Smooth muscle cell of bladder (primary cell): ENCODE measurements at places on chromosomes 5 and 9. TPM values are rescaled to one million over a fixed set of nuclear protein-coding genes. Genes with fewer than 3 reads are reported as not detected.

The SELENOP gene
- 98.6 and 131 TPM in 2 replicates for total RNA-seq

The SUSD3 gene
- total RNA-seq = 1.1 and 1.6 TPM in 2 replicates

The IL9 gene
- not detected in 2 replicates for total RNA-seq

The ISL1 gene
- 0.14 TPM in 1 of 2 replicates, not detected in the other for total RNA-seq
